ENCODE measurements at places on chromosomes 1 and 21.

DNA sequence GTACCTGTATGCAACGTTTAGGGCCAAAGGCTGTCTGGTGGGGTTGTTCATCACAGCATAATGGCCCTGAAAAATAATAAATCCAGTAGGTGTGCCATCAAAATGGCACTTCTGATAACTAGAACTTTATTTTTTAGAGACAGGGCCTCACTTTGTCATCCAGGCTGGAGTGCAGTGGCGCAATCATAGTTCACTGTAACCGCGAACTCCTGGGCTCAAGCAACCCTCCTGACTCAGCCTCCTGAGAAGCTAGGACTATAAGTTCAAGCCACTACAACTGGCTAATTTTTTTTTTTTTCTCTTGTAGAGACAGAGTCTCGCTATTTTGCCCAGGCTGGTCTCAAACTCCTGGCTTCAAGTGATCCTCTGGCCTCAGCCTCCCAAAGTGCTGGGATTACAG is 4.7 kb downstream of the SNAPIN start:
- no peak for DNase-seq

DNA sequence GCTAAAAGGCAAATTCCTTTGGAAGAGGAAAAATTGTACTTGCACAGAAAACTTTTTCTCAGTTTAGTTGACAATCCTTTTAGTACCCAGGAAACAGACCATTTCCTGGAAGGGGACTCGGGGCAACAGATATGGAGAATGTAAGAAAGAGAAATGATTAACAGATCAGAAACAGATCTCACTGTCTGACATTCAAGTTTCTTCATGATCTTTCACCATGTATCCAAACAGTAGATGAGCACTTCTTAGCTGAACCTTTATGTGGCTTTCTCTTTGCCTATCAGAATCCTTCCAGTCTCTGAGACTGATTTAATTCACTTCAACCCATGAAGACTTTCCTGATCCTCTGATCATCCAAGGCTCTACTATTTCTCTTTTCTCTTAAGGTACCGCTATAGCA is 2.7 kb downstream of the TTLL7 start:
- DNase-seq: no peak

DNA sequence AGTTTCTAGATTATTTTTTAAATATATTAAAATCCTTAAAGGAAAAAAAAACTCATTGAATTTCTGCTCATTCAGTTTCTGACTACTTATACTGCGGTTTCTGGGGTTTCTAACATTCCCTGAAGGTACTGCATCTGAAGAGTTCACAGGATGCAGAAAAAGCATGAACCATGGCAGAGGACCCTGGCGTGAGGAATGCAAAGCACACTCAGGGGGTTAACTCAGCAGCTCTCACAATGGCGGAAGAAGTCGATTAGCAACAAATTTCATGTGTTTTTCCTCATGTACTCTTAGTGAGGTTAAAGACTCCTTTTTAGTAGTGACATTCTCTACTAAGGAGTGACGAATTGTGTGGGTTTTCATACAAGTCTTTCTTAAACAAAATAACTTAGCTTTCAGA is 975.6 kb downstream of the NCAM2 start:
- DNase-seq: no peak

DNA sequence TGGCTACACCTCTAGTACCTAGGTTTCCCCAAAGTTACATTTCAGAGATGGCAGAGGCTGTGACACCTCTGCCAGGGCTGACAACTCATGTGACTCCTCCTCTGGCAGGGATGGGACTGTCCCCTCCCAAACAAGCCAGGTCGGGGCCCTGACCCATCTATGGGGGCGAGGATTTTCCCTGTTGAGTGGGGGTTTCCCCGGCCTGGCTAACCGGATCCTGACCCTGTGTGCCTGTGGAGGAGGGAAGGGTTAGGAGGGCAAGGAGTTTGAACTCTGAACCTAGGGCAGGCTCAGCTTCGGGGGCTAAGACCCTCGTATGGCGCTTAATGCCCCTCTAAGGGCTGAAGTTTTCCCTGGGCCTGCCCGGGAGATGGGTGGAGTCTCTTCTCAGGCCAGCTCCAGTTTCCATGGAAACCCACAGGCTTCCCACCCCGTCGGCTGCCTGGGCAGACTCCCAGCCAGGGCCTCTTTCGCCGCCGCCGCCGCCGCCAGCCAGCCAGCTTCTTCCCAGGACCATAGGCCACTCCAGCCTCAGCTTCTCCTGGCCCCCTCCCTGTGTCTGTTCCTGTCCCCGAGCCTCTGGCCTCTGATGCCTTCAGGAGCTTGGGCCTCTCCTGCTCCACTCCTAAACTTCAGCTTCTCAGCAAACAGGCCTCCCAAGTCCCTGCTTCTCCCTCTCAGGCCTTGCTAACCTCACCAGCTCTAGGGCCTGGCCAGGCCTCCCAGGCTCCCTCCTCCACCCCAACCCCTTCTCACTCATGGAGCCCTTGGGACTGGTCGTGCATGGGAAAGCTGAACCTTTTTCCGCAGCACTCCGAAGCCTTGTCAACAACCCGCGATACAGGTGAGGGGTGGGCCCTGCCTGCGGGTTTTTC is at the start of gene BTBD19:
TSS of gene BTBD19 (plus strand) at position 461 of the 875 bp plus-strand sequence. CDS start at position 759, 298 bp downstream.
- DNase-seq: no peak

DNA sequence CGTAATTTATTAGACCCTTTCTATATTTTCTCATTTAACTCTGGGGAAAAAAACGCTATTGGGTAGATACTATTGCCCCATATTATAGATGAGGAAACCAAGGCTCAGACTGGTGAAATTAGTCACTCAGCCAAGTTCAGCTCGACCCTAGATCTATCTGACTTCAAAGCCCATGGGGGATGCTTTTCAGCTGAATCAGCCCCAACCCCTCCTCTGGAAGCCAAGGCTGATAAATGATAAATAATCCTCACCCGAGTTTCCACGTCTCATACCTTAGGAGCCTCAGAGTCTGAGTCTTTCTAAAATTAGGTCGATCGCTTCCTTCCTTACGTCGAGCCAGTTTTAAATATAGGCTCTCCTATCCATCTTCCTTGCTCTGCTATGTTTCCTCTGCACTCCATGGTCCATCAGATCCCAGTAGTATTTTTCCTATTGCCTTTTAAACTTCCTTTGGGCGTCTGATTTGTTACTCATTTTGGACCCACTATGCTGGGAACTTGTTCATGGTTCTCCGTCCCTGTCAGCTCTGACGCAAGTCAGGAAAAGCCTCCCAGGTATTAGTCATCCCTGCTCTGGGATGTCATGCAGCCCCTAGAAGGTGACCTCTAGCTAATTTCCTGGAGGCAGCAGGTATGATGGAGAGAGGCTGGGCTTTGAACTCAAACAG is 122.8 kb downstream of the PLPP3 start:
- no peak for DNase-seq

DNA sequence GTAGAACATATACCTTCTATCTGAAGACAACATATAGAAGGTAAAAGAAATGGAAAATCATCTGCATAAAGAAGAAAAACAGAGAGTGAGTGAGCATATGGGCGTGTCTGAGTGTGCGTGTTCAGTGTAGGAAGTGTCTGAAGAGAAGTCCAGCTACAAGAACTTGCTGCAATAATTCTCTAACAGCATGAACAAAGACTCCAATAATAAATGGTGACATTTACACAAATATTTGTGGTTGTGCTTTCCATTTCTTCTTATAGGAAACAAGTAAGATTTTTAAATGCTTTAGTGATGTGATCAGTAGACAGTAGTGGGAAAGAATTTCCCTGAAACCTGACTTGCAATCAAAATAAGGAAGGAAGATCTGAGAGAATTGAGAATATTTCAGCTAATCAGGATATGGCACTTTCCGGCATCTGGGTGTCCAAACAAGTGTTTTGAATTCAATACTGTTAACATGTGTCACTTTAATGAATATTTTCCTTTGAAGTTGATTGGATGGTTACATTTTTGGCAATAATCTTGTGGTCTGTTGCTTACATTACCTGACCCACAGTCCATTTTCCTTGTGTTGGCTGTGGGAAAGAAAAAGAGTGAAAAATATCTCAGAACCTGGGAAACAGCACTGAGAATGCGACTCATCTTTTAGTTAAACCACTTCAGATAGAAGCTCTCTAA is 154.0 kb downstream of the TGFB2 start:
- no peak for DNase-seq

Measured in stimulated activated CD4-positive, alpha-beta T cell treated with anti-CD3 and anti-CD28 coated beads, Interleukin-1b, Interleukin-23, amount 100 ng/mL, for 1 hour (primary cell).